ENCODE measurements at places on chromosomes 5 and 9.

DNA sequence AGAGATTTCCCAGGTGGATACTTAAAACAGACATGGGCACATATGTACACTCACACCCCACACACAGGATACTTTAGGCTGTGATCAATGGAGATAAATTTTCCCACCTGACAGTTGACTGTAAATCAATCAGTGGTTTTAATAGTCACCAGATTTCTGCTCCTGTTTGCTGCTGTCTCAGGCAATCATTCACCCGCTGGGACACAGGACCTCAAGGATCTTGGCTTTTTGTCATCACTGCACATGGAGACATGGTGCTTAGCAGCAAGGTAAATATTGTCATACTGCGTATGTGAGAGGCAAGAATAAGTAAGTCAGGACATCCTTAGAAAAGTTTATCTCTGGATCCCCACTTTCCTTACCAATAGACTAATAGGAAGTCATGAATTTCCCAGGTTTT is 60.8 kb upstream of the KLF9 start:
- DNase-seq, result no peak

DNA sequence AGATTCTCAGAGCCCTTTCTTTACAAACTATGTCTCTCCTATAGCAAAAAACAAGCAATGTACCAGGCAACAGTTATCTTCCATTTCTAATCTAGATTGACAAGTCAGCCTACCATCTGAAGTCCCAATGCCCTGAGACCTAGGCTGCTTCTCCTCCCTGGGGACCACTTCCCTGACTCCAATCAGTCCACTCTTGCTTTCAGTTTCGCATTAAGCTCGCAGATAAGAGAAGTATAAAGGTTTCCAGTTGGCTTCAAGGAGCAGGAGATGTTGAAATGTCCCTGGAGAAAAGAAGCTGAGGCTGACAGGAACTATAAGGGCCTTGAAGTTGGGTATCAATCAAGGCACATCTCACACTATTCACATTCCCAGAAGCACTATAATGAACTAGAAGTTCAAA is 32.3 kb downstream of the ERP44 start:
- DNase-seq, result no peak

GRCh38 chr9:38278931-38279679 is 113.4 kb upstream of the ALDH1B1 start:
- no peak for DNase-seq

DNA sequence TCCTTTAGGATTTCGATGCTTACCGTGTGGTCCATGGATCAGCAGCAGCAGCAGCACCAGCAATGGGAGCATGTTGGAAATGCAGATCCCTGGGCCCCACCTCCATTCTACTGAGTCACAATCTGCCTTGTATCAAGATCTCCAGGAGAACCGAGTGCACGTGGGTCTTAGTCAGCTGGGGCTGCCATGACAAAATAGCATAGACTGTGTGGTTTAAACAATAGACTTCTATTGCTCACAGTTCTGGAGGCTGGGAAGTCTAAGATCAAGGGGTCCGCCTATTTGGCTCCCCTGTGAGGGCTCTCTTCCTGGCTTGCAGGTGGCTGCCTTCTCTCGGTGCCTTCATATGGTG is 1.3 kb upstream of the PROP1 start:
- DNase-seq, result no peak

DNA sequence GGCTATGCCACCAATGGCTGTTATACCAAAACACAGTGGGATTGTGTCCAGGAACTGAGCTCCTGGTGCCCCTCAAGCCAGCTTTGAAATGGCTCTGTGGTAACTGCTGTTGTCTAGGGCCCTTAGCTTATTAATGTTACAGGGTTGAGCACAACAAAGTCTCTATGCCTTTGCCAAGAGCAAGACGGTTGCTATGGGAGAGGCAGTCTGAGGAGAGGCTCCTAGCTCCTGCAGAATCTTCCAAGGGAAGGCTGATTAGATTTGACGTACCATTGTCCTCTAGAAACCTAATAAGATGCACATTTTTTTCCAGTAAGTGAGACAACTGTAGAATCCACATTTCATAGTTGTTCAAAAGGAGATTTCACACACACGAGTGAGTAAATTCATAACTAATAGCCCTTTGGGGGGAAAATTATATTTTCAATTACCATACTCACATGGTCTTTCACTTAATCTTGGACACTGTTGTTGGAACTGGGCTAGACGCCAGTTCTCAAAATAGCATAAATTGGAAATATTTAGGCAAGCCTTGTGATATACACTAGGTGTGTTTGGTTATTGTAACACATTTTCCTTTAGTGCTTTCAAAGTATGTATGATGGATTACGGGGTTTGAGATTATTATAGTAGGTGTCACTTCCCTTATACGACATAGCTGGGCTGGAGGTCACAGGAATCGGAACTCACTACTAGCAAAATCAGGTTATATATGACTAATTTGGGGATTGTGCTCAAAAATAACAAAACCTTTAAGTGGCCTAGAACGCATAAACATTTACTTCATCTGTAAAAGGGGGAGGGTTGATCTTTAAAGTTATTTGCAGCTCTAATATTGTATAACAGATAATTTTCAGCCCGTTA is 186.3 kb upstream of the EGFLAM start:
- DNase-seq, result no peak

GRCh38 chr5:462051-462481 is 19.1 kb downstream of the EXOC3 start:
- DNase-seq, result no peak

DNA sequence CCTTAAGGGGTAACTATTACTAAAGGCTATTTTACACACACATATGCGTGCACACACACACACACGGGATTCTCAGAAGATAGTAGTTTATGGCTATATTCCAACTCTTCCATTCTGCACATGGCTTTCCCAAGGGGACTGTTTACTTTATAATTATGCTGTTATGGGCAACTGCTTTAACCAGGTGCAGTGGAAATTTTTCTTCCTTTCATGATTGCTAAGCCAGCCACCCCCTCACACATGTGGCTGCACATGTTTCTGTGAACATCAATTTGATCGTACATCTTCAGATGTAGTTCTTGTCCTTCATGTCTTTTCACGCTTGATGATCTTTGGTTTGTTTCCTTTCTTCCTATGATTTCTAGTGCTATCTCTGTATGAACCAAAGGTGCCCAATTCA is 37.0 kb downstream of the MRPS30 start:
- DNase-seq, result no peak

DNA sequence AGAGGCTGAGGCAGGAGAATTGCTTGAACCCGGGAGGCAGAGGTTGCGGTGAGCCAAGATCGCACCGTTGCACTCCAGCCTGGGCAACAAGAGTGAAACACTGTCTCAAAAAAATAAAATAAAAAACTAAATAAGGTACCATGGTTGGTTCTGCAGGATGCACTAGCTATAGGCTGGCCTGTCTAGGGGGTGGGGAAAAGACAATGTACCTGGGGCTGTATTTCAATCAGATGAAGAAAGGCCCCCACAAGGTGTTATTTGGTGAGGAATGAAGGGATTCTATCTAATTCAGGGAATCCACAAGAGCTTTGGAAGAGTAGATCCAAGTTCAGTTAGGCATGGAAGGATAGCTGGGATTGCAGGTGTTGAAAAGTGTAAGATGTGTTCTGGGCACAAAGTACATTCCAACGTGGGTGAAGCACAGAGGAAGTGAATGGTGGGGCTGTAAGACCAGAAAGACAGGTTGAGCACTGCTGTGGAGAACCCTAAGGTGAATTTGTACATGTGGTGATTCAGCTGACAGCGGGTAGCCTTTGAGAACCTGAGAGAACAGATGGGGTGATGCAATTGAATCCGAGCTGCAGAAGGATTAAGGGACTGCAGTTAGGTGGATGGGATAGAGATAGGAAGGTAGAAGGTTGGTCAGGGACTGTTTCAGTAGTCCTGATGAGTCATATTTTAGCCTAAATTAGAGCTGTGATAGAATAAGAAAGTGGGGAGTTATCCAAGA is 71.8 kb downstream of the CAST start:
- DNase-seq, result no peak

- DNase-seq, result no peak
Measured at GRCh38 chr9:70514273-70514672, 99.8 kb upstream of the KLF9 start.

DNA sequence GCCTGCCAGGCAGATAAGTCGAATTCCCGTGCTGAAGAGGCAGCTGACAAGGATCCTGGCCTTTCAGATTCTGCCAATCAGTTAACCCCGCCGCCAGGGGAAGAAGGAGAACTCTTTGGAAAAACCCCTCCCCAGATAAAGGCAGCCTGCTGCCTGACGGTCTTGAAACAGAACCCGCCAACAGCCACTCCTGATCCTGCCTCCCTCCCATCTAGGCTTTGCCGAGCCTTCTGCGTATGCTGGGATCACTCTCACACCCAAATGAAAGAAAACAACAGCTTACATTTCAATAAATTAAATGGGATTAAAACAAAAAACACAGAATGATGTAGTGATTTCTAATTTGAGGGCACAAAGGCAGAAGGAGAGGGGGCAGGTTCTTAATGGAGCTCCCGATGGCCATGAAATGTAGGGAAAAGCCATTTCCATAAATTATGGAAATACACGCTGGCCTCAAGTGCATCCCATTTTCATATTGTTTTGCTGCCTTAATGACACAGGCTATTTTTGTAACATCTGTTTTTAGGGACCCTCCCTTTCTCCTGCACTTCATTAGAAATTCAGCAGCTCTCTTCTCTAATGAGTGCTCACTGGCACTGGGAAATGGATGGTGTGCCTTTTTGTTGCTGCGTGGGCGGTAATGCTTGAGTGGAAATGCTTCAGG is 319.1 kb downstream of the MED10 start:
- DNase-seq, result no peak

DNA sequence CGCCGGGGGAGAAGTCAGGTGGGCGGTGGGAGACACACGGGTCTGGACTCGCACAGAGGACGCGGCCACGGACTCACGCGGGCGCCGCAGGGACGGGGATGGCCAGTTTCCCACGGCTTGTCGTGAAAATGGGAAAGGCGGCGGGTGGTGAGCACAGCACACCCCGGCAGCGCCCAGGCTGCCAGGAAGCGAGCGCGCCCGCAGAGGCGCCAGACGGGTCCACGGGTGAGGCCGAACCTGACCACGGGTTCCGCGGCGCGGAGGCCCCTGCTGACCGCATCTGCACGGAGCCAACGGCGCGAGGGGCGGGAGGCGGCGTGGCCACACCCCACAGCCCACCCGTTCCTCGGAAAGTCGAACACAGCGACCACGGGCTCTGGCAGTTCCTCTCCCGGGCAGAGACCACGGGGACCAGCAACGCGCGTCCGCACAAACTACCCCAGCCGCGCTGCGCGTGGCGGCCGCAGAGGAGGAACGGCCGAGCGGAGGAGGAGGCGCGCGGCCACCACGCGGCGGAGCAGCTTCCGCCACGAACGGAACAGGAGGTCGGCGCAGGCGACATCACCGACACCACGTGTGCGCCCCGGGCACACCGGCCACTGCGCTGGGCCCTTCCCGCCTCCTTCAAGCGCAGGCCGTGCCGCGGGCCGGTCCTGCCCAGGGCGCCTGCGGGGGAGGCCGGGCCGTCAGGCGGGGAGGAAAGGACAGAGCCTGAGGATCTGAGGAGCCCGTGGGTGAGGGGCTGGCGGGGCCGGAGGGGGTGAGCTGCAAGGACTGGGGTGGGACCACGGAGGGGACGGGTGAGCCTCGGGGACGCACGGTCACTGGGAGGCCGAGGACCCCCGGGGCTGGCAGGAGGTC is 5.6 kb downstream of the EXD3 start:
- no peak for DNase-seq
